ENCODE measurements at places on chromosomes 1 and 21.

GRCh38 chr1:87084244-87084836 is 169.9 kb downstream of the HS2ST1 start:
- no peak for DNase-seq

- DNase-seq, result no peak
Measured at GRCh38 chr1:172882791-172883386, 167.9 kb downstream of the TNFSF18 start.

DNA sequence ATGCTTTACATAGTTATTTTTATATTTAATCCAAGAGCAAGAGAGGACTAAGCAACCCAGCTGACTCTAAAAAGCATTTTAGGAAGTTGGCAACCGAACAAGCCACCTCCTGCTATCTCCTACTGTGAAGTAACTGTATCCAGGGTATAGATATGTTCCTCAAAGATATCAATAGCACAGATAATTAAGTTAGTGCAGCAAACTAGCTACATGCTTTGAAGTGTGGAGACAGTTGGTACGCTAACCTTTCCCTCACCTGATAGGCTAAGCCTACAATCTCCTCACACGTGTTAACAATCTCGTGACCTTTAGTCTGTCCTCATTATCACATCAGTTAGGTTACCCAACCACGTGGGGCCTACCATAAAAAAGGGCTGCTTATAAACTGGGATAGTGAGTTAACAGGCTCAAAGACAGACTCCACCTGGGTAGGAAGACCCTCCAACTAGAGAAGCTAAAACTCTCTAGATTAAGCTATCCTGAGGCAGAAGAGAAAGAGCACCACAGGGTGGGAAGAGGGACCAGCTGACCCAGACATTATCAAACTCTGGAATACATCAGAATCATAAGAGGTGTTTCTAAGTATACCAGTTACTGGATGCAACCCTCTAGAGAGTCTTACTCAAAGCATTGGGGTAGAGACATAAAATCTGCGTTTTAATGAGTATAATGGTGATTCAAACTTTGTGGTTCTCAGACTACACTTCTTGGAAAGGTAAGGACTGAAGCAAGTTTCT is 340.1 kb upstream of the ESRRG start:
- no peak for DNase-seq

DNA sequence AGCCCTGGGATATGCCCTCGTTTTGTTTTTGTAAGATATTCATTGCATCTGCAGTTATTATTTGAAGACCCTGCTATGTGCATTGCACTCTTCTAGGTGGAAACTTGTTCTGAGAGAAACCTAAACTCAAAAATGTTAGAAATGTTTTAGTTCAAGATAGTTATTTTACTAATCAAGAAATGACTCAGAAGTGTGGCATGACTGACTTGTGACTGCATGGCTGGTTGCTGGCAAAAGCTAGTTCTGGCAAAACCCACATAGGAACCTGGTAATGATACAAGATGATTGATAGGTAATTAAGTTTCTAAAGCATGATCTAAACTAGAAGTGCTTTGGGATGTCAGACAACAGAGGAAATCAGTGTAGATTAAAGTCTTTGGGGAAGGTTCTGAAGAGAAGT is 33.8 kb upstream of the NFASC start:
- DNase-seq, result no peak

- no peak for DNase-seq
Measured at GRCh38 chr1:168321945-168322344, 41.3 kb downstream of the TBX19 start.

- no peak for DNase-seq
Measured at GRCh38 chr1:166083887-166084286, 82.9 kb downstream of the FAM78B start.

DNA sequence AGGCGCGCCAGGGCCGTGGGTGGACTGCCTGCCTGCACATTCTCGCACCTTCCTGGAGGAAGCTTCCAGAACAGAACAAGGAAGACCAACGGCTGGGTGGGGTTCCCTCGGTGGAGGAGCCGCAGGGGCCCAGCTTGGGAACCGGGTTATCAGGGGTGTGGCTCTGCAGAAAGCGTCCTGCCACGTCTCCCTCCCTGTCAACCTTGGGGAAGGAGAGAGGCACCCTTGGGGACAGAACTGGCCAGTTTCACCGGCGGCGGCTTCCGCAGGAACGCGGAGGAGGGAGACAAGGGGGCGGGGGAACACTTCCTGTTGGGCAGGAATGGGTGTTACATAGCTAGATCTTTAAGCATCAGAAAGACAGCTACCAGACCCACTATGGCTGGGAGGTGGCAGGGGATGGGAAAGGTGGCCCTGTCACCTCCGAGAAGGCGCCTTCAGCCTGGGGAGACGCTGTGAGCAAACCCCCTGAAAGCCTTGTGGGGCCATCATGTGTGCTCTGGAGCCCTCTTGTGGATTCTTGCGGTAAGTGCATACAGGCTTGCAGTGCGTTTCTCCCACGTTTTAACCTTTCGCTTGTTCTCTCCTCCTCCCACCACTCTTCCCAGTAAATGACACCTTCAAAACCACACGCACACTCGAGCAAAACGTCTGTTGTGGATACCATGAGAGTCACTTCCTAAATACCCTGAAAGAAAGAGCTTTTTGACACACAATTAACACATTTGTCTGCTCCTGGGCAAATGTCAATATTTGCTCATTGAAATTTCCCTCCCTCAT is 3.8 kb upstream of the PLEKHA6 start:
- peak; percentile 97 for DNase-seq

GRCh38 chr1:34272152-34272551 is 95.4 kb downstream of the C1orf94 start:
- no peak for DNase-seq

DNA sequence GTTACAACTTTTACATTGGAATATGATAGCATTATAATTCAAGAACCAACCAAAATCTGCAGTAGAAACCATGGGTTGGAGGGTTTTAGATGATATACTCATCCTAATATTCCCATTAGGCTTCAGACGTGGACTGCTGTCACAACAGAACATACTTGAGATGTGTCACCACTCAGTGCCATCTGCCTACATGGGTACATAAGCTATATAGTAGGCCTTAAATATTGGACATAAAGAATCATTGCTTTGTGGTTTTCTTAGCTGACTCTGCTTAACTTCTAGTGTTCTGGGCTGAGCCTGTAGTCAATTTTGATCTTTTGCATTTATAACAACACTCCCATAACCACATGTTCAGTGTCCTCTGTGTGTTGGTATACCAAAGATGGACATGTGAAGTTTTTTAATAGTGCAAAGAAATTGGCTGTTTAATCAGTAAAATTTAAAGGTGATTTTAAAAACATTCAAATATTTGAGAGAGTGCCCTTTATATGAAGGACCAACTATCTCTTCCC is 14.2 kb downstream of the RAP1A start:
- DNase-seq, result no peak

DNA sequence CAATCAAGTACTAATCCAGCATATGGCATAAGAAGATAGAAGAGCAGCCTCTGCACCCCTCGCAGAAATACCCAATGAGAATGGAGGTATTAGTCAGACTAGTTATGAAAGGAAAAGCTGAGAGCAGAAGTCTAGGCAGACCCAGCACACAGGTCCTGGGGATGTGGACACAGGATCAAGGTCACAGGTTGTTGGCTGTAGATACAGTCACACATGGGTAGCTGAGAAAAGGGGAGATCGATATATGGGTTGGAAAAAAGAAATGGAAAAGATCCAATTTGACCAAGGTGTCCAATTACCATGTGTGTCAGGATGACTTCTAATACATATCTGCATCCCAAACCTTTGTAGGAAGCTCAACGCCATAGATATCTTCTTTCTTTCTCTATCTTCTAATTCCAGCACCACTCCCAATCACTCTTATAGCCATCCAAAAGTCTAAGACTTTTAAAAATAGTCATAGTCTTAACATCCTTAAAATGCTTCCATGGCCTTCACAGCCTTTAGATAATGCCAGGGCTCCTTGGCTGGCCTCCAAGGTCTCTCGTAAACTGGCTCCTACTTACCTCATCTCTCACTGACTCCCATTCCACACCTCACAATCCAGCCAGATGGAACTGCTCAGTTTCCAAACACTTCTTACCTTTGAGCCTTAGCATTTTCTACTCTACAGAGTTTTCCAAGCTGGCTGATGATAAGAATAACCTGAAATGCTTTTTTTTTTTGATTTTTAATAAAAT is 8.3 kb upstream of the ZC3H11B start:
- no peak for DNase-seq

GRCh38 chr1:30920827-30921226 is 12.3 kb upstream of the SDC3 start:
- DNase-seq, result no peak

GRCh38 chr1:164228928-164229327 is 330.1 kb upstream of the PBX1 start:
- DNase-seq, result no peak

GRCh38 chr1:165344736-165345135 is 11.8 kb downstream of the LMX1A start:
- DNase-seq, result no peak

DNA sequence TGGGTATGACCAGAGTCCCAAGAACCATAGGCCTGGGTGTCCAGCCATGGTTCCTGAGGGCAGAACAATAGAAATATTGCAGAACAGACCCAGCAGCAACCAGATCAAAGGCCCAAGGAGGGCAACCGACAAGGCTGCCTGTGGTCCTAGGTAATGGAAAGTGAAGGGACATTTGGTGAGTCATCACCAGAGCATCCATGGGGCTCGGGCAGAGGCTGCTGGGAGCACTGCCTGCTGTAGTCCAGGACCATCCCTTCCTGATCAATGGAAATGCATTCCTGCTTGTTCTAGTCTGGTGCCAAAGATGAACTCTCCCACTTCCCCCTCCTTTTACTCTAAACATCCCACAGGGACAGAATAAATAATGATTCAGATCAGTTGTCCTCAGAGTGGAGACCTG is 172.8 kb upstream of the CACNA1E start:
- no peak for DNase-seq

- DNase-seq, result no peak
Measured at GRCh38 chr21:24403221-24403620, 1204.1 kb downstream of the MRPL39 start.

DNA sequence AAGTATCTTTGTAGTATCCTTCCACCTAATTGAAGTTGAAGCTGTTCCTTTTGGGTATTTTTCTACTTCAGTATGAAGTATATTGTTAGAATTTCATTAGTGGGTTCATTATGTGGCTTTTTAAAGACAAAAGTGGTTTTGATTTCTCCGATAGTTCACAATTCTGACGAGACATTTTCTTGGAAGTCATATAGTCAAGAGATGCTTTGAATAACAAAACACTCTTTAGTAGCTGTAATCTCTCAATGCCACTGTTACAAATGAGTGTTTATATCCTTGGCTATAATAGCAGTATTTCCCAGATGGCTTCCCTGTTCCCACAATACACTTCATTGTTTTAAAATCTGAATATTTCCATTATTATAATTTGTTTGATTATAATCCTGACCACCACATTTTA is 108.7 kb upstream of the F3 start:
- DNase-seq, result no peak

GRCh38 chr21:44066116-44066515 is 41.1 kb upstream of the PWP2 start:
- no peak for DNase-seq

GRCh38 chr1:109547463-109548320 is 723 bp upstream of the GNAI3 start:
- no peak for DNase-seq

DNA sequence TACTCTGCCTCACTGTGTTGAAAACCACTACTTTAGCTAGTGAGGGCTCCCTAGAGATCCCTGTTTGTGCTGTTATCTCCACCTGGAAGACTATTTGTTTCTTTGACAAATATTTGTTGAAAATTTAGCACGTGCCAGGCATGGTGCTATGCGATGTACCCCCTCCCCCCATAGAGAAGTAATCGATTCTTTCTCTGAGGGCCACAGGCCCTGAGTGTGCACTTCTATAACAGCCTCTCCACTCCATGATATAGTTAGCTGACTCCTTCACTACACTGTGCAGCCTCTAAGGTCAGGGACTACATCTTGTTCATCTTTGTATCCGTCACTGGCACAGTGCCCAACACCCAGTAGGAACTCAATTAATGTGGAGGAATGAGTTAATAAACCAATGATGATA is 17.3 kb upstream of the RBM15 start:
- no peak for DNase-seq

DNA sequence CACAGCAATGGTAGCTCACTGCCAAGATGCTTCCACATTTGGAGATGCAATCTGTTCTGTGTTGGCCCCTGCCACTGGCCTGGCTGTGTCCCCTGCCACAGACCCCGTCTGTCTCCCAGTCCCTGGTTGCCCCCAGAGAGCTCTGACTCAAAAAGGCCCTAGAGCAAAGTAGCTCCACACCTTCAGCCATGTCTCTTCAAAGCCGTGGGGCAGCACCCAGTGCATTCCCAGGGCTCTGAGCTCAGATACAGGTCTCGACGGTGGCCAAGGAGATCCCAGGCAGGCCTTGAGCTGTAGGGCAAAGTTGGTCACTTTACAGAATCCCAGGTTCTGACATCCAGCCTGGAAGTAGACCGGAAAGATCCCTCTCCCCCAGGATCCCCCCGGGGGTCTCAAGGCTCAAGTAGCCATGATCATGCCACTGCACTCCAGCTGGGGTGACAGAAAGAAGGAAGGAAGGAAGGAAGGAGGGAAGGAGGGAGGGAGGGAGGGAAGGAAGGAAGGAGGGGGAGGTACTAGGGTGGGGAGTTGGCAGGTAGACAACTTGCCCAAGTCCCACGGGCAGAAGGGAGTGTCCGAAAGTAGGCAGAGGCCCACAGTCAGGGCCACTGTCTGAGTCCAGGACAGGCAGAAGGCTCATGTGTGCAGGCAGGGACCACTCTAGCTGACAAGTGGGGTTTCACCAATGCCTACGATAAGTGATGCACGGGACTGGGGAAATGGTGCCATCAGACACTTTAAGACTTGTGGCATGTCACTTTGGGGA is 4.8 kb upstream of the ARF1 start:
- no peak for DNase-seq

DNA sequence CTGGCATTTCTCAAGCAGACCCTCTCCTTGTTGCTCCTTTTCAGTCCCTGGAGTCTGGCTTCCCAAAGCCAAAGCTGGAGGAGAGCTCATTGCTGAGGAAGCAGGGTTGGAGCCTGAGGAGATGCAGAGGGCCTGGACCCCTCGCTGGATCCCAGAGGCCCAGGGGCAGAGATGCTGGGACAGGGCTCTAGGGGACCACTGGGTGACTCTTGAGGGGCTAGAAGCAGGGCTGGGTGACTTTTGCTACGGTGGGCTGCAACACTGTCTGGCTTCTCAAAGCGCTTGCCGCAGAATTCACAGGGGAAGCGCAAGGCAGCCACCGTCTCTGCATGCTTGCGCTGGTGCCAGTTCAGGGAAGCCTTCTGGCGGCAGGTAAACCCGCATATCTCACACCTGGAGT is 8.8 kb downstream of the ZNF692 start:
- DNase-seq, result no peak

GRCh38 chr1:15088281-15088971 is 65.1 kb upstream of the TMEM51 start:
- no peak for DNase-seq
